Stomach (tissue), 19 donors: ENCODE measurements at places on chromosomes 7 and 10. TPM values are rescaled to one million over a fixed set of nuclear protein-coding genes. Genes with fewer than 3 reads are reported as not detected.

CALML5 gene
- not detected for total RNA-seq

DENND11 gene
- total RNA-seq: 10.5 TPM

HMX3 gene
- not detected for total RNA-seq

SLC16A12 gene
- total RNA-seq: 1.4 TPM

OR2A1 gene
- 0.37 TPM for total RNA-seq

CLDN12 gene
- total RNA-seq: 26.3 TPM

SPACDR gene
- total RNA-seq: not detected

MTPN gene
- total RNA-seq: 44.0 TPM

HOXA3 gene
- 8.1 TPM for total RNA-seq

PNLIPRP1 gene
- total RNA-seq: not detected
